ENCODE measurements at places on chromosomes 16 and 17.

DNA sequence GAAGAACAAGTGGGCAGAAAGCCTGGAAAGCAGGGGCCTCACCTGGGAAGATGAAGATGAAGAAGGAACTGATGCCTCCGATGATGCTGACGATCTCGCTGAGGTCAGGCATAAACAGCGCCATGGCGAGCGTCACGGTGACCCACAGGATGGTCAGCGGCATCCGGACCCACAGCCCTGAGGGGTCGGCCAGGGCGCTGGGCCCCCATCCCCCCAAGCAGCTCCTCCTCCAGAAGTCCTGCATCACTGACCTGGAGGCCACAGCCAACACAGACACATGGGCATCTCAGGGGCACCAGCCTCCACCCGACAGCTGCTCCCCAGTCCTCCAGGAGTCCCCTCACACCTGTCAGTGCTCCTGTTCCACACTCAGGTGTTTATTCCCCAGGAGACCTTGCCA is 26.1 kb downstream of the SLC38A8 start:
- DNase-seq, result no peak

- DNase-seq, result no peak
Observed at GRCh38 chr16:60712144-60712543, 1324.1 kb downstream of the CDH8 start.

GRCh38 chr17:33416131-33416530 is 123.0 kb upstream of the ASIC2 start:
- DNase-seq, result no peak

DNA sequence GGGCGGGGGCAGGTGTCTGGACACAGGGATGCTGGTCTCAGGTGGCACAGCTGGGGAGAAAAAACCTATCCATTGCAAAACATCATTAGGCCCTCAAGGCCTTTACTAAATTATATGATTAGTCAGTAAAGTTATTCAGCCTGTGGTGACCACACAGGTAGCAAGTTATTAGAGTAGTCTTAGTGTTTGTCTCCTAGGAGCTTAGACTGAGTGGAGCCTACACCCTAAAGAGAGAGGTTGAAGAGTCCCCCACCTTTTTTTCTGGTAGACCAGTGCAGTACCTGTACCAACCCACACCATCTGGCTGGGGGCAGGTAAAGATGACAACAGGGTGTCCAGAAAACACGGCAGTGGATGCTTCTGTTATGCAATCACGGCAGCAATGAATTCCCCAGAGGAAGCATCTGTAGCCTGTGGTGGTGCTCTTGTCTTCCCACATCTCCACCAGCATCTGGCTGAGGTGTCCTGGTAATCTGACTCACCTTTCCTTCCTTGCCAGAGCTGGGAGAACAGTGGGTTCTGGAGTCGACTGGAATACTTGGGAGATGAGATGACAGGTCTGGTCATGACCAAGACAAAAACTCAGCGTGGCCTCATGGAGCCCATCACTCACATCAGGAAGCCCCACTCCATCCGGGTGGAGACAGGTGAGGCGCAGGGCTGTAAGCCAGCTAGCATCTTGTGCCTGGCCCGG is 11.0 kb downstream of the MYCBPAP start:
- no peak for DNase-seq

DNA sequence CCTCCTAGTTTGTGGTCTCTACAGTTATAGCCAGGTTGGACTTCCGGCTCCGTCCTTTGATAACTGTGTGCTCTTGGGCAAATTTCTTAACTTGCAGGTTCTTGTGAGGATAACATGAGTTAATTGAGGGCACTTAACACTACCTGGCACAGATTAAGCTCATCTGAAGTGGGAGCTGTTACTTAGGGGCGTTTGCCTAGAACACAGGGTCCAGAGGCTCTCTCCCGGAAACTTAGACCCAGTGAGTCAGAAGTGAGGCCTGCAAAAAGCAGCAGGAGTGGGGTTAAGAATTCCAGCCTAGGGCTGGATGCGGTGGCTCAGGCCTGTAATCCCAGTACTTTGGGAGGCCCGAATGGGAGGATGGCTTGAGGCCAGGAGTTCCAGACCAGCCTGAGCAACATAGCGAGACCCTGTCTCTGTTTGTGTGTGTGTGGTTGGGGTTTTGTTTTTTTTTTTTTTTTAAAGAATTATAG is 1.4 kb downstream of the MVP start:
- DNase-seq, result no peak

- peak; percentile 68 for DNase-seq
Observed at GRCh38 chr17:40177275-40177874, at the start of gene RAPGEFL1. Gene RAPGEFL1 (plus strand): TSS chr17:40177470. CDS start chr17:40177862, 392 bp downstream.

Measured in activated T-helper 1 cell treated with Interleukin-2 at 50 U/mL for 16 hours (primary cell).